ENCODE measurements at places on chromosomes 4 and X.
A peak's percentile ranks its signal among the peaks of the same experiment; 100 is the strongest.

DNA sequence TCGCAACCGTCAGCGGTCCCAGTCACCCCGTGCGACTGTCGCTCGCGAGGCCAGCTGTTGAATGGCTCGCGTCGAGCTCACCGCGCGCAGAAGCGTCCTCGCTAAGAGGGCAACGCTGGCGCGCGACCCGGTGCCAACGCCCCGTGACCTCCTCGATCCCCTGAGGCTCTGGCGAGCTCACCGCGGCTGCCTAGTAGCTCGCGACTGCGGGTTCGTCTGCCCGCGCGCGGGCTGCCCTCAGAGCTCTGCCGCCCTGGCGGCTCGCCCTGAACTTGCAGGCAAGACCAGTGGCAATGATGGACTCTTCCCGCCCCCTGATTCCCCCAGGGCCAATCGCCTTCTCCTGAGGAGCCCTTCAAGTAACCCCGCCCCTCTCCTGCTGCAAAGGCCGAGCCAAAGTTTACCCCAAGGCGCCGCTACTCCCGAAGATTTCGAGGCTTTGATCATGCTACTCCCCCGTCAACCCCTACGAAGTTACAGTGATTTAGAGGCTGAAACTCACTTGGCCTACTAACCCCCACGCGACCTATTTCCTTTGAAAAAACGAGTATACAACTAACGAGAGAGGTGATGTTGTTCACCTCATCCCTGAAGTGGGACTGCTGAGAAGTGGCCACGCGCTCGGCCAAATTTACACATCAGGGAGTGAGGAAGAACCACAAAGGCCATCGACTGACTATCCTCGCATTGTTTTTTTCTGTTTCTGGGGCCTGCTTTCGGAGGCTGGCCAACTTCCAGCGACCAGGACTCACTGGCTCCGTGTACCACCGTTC is 37.5 kb downstream of the PGRMC1 start:
- DNase-seq = no peak

DNA sequence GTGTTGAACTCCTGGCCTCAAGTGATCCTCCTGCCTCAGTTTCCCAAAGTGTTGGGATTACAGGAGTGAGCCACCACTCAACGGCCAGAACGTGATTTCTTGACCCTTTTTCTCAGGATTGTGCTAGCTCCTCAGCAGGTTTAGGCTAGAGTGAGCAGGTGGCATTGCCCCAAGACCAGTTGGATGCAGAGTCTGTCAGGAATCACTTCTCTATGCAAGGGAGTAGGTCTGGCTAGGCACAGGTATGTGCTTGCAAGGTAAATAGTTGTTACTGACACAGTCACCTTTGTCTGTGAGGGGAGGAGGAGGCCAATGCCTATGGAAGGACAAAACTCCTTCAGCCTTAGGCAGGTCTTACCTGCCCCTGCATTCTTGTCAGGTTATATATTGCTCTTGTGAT is 24.2 kb downstream of the SLC25A5 start:
- DNase-seq = no peak

DNA sequence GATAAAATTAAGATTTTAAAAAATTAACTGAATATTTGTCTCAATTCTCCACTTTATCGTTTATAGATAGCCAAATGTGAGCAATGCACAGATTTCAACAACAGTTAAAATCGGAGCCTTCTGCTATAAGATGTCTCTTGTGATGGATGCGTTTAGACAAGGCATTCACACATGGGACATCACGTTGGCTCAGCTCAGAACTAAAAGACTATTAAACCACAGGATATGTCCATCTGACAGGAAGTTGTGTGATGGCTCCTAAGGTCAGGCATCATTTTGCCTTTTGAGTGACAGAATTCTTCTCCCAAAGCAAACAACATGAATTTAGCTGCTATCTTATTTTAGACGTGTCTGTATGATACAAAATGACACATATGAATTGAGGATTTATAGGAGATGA is 17.3 kb upstream of the VCX3B start:
- DNase-seq = no peak

DNA sequence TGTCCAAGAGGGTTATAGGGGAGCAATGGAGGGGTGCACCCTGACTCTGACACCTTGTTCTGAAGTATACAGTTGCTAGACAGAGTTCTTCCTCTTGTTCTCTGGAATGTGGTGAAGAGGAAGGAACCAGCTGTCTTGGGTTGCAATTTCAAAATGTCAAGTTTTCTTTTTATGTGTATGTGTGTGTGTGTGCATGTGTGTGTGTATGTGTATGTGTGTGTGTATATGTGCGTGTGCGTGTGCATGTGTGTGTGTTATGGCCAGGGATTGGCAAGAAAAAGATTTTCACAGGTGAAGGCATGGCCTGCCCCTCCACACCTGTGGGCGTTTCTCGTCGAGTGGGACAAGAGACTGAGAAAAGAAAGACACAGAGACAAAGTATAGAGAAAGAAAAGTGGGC is 81.6 kb upstream of the ADGRA3 start:
- DNase-seq = no peak

GRCh38 chr4:139817657-139818452 is 152.2 kb downstream of the MGST2 start:
- peak; percentile 75 for DNase-seq

DNA sequence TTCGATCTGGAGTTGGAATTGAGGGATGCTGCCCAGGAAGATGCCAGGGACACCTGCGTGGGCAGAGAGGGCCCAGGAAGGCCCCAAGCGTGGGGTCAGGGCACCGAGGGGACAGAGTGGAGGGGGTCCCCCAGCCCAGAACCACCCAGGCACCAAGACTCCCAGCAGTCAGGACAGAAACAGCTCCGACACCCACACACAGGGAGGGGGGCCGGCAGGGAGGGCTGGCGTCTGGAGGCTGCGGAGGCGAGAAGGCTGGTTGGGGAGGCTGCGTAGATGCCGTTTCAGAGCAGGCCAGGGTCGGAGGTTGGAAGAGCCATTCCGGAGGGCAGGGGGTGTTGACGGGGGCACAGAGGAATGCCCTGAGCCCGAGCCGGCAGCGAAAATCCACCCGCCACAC is 23.6 kb downstream of the ATP5ME start:
- no peak for DNase-seq

- DNase-seq = no peak
Measured at GRCh38 chrX:109440475-109440874, 41.4 kb downstream of the GUCY2F start.

DNA sequence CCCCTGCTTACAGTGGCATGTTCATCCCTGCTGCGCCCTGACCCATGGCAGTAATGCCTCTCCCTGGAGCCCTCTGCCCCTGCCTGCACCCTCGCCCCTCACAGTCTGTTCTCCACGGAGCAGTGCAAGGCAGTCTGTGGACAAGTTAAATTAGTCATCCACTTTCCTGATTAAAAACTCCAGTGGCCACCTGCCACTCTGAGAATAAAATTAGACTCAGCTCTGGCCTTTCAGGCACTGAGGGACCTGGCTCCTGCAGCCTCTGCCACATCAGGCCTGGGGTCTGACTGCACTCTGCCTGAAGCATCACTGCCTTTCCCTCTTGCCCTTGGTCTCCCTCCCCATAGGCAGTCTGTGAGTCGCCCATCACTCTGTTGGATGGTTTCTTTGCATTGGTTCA is 53.6 kb downstream of the GRK4 start:
- no peak for DNase-seq

GRCh38 chr4:117610706-117611308 is 423.5 kb upstream of the NDST3 start:
- DNase-seq = no peak

GRCh38 chr4:154422152-154422551 is 69.4 kb downstream of the DCHS2 start:
- DNase-seq = no peak

DNA sequence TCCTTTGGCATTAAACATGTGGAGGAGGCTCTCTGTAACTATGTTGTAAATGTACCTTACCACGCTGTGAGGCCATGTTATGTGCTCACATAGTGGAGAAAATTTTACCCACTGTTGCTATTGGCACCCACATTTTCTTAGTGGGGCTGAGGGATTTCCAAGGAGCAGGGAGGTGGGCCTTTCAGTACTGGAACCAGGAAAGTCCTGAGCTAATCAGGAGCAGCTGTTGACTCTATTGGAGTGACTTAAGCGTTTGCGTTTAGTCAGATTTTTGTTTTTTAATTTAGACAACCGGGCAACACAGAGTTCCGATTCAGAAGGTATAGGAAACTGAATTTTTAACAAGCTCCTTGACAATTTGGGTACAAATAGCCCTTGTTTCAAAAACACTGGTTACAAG is 30.7 kb upstream of the WDR17 start:
- DNase-seq = no peak

GRCh38 chr4:2663275-2663674 is 92.9 kb downstream of the TNIP2 start:
- DNase-seq = no peak

DNA sequence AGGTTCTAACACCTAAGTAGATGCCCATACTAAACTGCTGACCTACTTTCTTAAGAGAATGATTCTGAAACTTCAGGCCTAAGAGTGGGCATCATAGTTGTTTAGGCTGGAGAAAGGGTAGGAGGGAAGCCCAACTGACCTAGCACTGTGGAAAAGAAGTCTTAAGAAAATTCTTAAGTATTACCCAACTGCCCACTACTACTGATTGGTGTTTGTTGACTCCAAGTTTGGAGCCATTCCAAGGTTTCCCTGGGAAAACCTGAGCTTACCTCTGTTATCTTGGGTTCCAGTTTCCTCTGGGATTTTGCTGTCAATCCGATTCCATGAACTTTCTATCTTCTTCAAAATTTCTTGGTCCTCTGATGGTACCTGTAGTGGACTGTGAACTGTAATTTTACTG is 23.9 kb downstream of the ANKRD17 start:
- DNase-seq = no peak

- no peak for DNase-seq
Measured at GRCh38 chrX:15653961-15654360, 10.6 kb downstream of the CLTRN start.

DNA sequence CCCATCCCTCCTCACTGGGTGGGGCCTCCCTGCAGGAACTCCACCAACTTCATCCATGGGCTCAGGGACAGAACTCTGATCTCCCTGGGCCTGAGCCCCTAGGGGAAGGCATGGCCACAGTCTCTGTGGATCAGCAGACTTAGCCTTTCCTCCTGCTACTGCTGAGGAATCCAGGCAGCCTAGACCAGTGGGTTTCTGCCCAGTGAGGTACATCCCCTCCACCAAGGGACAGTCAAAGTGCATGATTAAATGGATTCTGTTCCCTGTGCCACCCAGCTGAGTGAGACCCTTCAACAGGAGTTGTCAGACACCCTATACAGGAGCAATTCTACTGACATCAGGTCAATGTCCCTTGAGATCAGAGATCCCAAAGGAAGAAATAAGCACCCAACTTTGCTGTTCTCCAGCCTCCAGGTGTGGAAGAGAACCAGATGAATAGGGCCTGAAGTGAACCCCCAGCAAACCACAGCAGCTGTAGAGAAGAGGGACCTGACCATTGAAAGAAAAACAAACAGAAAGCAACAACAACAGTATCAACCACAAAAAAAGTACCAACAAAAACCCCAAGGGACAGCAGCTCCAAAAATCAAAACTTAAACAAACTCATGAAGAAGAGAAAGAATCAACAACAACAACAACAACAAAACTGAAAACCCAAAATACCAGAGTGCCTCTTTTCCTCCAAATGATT is 84.8 kb downstream of the CHIC1 start:
- DNase-seq = no peak

- DNase-seq = no peak
Measured at GRCh38 chr4:80024335-80024734, 48.7 kb downstream of the ANTXR2 start.

DNA sequence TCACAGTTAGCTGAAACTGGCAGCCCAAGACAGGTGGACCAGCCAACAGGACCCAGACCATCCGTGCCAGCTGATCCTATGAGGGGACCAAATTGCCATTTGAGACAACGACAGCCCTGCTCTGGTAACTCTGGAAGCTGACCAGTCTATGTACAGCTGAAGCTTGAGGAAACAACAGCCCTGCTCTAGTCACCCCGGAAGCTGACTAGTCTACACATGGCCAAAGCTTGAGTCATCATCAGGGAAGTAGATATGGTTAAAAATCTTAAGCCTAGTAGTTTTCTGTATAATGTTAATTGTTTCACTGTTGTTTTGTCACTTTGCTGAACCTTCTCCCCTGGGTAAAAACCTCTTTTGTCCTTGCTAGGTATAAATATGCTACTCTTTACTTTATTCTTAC is 905.4 kb upstream of the NDST4 start:
- no peak for DNase-seq

- DNase-seq = peak; percentile 70
Measured at GRCh38 chr4:38318737-38319455, 345.1 kb upstream of the KLF3 start.

- no peak for DNase-seq
Measured at GRCh38 chrX:12241026-12241425, 102.8 kb downstream of the FRMPD4 start.

DNA sequence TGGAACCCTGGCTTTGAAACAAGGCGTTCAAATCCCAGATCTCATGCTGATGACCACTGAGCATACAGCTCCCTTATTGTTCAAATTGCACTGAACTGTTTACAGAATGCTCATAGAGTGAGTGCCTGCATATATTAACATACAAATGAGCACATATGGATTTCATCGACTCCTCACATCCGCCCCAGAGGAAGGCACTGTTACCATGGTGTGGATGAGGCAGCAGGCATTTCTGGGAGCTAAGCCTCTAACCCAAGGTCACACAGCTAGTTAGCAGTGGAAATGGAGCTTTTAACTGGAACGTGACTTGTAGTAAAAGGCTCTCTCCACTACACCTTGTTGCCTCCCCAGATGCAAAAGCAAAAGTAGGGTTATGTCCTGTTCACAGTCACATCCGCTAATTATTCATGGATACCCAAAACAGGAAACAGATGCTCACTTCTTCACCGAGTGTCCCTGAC is 289.7 kb downstream of the STK32B start:
- DNase-seq = no peak

DNA sequence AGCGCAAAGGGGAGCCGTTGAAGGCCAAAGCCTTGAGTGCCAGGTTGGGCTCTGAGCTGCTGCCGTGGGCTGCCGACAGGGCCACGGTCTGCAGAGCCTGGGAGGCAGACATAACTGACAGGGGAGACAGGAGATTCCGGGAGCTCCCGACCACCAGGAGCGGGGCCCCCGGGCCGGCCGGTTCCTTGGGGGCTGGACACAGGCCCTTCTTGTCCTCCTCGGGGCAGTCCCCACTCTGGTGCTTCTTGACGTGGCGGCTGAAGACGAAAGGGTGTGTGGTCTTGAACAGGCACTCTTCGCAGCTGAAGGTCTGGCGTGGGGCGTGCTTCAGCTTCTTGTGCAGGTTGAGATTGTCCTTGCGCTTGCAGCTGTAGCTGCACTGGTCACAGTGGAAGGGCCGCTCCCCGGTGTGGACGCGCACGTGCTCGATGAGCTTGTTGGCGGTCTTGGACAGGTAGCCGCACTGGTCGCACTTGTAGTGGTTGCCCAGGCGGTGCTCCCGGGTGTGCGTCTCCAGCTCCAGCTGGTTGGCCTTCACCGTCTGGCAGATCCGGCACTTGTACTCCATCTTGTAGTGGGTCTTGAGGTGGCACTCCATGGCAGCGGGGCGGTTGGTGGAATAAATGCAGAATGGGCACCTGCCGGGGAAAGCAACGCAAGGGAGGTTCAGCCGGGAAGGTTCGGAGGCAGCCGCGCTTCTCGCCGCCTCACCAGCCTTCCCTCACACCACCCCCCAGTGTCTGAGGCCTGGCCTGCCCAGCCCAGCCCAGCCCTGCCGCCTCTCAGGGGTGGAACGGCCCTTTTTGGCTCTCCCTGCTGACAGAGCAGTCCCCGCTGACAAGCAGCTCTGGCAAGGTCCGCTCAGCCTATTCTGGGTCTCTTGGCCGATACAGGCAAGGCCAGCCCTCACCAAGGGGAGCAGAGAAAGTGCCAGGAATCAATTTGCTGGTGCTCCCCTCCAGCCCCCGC is 81.3 kb downstream of the C4orf51 start:
- no peak for DNase-seq

- DNase-seq = no peak
Measured at GRCh38 chr4:160414496-160414895, 1311.6 kb downstream of the RAPGEF2 start.

Measured in NCI-H1436 treated with DMSO at 0.1 percent for 48 hours (cell line).